GM13977 (cell line): ENCODE measurements at places on chromosomes 13 and 19.

- DNase-seq, result no peak
These were observed 14.2 kb downstream of the PTGER1 start for GRCh38 chr19:14460935-14461334.

DNA sequence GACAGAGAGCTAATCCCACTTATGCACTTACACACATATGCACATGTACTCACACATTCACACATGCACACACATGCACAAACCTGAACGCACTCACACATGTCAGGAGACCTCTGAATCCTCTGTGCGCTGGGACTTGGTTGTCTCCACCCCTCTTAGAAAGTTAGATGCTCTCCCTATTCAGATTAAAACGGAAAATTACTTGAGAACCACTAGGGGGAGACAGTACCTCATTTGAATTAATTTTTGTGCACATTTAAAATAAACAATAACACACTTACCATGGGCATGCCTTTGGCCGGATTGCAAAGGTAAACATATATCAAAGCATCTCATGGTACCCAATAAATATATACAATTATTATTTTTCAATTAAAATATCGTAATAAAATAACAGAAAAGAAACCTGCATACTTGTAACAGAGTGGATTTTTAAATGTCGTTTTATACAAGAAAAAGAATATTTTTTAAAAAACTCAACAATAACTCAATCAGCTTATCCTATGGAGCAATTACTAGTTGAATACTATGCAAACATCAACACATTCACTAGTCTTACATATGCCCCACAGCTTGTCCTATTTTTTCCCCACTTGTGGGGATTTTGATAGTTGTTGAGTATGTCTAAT, 9.5 kb upstream of the LILRB4 start:
- DNase-seq, result peak; percentile 64

- DNase-seq, result no peak
These were observed 170.2 kb downstream of the DCLK1 start for GRCh38 chr13:35961002-35961401.

GRCh38 chr19:58538257-58539168, 5.4 kb upstream of the TRIM28 start:
- DNase-seq, result no peak

DNA sequence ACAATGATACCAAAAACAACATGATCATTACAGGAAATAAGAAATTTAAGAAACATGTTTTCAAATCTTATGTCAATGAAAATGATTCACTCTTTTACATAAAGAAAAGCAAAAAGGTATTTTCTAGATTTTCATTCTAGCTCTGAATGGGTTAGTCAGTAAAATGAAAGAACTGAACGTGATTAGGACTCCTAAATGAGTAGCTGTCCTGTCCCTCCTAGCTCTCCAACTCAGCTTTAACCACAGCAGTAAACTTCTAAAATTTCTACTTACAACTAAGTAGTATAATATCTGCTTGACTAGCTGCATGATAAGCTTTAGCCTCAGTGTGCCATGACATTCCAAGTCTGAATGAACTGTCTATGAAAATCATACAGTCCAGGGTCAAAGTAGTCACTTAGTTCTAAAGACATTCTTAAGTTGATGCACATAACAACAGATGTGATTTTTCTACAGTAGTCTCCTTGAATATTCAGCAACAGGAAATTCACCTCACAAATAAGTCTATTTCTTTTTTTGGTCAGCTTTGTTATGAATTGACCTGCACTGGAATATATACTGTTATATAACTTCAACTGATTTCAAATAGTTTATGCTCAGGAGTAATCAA, 136.4 kb downstream of the MYCBP2 start:
- DNase-seq, result no peak

- no peak for DNase-seq
These were observed 72.2 kb downstream of the DHRS12 start for GRCh38 chr13:51731759-51732158.

DNA sequence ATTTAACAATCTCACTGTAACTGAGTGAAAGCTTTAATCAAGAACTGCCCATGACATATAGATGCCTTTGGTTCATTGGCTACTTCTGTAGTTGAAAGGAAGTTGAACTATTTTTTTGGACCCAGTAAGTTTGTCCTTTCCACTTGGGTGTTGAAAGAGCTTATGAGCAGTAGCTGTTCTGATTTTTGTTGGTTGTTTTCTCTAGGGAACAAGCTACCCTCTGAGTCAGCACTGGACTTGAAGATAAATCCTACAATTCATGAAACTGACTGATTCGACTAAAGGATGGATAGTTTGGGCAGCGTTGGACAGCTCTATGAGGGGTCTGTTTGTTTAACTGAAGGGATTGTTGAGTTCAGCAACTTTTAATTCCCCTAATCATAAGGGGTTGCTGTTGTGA, 101.0 kb downstream of the PAN3 start:
- DNase-seq, result no peak

DNA sequence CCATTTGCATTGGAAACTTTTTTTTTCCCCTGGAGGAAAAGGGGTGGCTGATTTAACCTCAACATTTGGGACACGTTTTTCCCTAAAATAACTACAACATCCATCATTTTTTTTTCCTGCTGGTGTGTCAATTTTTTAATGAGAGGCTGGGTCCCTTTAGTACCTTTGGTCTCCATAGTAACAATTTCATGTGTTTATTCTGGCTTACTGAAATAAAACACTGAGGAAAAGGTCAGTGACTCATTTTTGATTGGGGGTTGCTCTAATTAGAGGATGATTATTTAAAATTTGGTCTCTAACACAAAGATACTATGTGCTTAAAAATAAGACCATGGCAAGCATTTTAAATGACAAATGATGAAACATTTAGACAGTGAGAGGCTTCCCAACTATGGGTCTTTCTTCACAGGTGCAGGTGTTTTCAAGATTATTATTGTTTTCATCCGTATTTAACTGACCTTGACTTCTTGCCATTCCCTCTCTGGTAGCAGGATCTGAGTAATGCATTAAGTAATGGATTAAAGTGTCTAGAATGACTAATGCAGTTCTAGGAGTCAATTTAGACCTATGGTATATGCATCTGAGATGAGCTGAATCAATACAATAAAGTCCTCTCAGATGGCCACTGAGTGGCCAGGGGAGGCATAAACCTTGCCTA, 406.4 kb downstream of the KCNRG start:
- DNase-seq, result no peak
